Caki2 (cell line): ENCODE measurements at places on chromosomes 1 and 21.

DNA sequence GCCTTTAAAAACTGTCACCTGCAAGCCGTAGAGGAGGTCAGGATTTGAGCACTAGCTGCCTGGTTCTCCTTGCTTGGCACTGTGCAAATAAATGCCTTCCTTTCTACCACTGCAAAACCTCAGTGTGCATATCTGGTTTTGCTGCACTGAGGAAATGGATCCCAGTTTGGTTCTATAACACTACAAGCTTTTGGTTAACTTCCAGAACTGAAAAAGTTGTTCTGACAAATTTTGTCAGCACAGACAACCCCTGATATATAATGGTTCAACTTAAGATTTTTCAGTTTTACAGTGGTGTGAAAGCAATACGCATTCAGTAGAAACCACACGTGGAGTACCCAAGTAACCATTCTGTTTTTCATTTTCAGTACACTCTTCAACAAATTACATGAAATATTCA is 29.8 kb upstream of the GALNT2 start:
- no peak for DNase-seq

GRCh38 chr1:102884238-102884637 is 224.1 kb downstream of the COL11A1 start:
- DNase-seq = no peak

DNA sequence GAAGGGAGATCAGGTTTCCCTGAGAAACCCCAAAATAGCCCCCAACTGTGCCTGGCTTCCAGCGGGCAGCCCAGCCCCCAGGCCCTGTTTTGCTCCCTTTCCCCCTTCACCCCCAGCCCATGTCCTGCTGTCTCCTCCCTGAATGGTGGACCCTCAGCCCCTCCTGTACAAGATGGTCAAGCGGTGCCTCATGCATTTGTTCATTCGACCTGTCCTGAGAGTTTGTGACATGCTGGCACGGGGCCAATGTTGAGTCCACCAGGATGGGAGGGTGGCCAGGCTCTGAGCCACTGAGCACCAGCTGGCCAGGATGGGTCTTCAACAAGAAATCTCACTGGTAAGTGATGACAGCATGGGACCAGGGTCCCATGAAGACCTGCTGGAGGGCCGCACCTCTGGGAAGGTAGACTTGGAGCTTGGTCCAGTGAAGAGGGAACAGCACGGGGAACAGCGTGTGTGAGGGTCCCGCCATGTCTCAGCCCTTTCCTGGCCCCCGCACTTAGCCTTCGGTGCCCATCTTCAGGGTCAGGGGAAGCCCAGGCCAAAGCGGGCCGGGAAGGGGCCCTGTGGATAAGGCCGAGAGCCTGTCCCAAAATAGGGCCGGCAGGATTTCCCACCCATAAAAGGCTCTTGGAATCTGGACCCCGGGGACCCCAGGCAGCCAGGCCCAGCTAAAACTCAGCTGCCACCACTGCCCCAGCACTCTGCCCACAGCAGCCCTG is at the start of gene CALML6:
CALML6 (plus strand) TSS at position 290 of the 722 bp plus-strand sequence; CDS start at position 311, 21 bp downstream.
- no peak for DNase-seq

DNA sequence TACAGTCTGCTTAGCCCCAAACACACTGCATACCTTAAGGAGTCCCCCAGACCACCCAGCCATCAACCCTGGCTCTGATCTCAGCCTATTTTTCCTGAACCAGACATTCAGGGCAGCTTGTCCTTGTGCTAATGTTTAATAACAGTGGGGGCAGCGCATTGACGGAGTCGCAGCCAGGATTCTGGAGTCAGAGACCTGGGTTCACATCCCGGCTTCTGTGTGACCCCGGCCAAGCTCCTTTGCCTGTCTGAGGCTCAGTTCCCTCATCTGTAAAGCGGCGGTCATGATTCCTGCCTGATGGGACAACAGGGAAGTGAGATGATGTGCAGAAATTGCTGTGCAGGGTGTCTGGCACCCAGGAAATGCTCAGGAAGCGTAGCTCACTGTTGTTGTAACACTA is 63.1 kb downstream of the MATN1 start:
- DNase-seq = no peak

GRCh38 chr1:200150006-200150405 is 122.5 kb downstream of the NR5A2 start:
- peak; percentile 70 for DNase-seq

DNA sequence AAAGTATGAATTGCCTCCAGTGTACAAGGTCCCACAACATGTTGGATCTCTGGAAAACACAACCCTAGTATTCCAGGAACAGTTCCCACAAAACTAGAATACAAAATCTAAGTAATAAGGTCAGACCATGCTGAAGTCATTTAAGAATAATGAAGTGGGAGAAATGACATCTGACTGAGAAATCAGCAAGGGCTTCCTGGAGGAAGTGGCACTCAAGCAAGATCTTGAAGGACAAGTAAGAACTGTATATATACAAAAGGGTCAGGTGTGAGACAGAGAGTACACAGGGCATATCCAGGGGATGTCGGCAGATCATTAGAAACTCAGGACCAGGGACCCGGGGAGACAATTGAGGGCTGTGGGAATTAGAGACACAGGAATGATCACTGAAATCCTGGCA is 18.7 kb downstream of the MIS18A start:
- no peak for DNase-seq

GRCh38 chr1:195941795-195942194 is 666.4 kb downstream of the KCNT2 start:
- no peak for DNase-seq

DNA sequence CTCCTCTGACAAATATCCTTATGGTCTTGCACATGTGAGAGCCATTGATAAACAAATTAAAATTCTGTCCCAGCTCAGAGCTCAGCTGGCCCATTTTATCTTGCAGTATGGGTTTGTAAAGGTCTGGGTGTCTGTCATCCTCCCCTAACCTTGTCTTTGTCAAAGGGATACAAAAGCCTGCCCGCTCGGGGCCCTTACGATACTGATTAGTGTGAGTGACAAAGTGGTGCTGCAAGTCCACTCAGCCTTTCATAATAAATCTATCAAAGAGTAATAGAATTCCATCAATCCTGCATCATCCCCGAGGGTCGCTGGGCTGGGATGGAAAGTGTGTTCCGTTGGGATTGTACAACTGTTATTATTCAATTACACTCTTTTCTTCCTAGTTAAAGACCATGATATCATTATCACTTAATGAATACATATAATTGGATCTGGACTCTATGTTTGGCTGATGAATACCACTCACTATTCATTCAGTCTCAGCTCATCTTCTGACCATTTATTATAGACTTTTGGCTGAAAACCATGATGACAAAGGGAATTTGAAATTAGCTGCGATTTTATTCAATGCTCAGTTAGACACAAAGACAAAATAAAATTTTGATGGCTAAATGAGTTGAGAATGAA is 122.5 kb upstream of the FOXD3 start:
- DNase-seq = no peak

GRCh38 chr1:113769601-113769970 is 10.3 kb upstream of the PHTF1 start:
- DNase-seq = no peak

GRCh38 chr1:71273334-71273733 is 192.5 kb upstream of the ZRANB2 start:
- no peak for DNase-seq

- peak; percentile 28 for DNase-seq
Observed at GRCh38 chr1:29197590-29197924, 15.9 kb upstream of the SRSF4 start.

DNA sequence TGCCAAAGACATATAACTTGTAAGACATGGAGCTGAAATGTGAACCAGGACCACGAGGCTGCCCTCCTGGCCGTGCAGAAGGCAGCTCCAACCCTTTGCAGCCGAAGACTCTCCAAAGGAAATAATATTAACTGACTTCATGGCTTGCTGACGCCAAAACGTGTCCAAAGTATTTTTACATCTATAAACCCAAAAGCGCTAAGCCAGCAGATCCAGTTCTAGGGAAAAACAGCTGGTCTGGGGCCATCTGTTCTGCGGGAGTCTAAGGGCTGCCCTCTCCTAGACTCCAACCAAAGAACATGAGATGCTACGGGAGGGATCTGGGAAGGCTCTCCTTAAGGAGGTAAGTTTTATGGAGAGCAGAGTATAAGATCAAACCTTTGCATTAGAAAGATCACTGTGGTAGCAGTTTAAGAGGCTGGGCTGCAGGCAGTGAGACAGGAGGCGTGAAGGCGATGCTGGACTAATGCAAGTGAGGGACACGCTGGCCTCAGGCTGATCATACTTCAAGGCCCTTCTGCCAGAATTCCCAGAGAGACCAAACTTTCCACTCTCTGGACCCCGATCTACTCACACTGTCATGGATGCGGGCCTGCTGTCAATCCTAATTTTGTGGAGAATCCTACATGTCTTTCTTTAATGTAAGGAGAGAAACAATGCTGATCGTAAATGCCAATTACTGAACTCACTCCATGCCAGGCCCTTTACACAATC is 1.2 kb downstream of the TMEM53 start:
- DNase-seq = no peak

GRCh38 chr1:23594927-23595353 is 35.6 kb upstream of the ID3 start:
- DNase-seq = peak; percentile 73

- no peak for DNase-seq
Observed at GRCh38 chr1:30746212-30747032, 11.2 kb downstream of the LAPTM5 start.

- DNase-seq = no peak
Observed at GRCh38 chr1:167328816-167329483, 108.3 kb downstream of the POU2F1 start.

DNA sequence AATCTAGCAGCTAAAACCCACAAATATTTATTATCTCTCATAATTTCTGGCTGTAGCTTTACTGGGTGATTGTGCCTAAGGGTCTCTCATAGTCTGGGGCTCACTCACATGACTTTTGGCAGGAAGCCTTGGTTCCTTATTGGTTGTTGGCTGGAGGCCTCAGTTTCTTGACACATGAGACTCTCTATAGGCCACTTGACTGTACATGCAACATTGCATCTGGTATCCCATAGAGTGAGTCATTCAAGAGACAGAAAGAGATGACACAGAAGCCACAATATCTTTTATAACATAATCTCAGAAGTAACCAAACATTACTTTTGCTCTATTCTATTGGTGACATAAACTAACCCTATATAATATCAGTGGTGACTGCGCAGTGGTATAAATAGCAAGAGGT is 128.5 kb upstream of the HNRNPU start:
- DNase-seq = no peak

GRCh38 chr1:15992582-15993500 is 11.2 kb upstream of the SRARP start:
- no peak for DNase-seq

- no peak for DNase-seq
Observed at GRCh38 chr1:41465741-41466140, 18.7 kb downstream of the EDN2 start.

GRCh38 chr21:45820171-45821091 is 161.1 kb upstream of the COL6A1 start:
- peak; percentile 68 for DNase-seq

DNA sequence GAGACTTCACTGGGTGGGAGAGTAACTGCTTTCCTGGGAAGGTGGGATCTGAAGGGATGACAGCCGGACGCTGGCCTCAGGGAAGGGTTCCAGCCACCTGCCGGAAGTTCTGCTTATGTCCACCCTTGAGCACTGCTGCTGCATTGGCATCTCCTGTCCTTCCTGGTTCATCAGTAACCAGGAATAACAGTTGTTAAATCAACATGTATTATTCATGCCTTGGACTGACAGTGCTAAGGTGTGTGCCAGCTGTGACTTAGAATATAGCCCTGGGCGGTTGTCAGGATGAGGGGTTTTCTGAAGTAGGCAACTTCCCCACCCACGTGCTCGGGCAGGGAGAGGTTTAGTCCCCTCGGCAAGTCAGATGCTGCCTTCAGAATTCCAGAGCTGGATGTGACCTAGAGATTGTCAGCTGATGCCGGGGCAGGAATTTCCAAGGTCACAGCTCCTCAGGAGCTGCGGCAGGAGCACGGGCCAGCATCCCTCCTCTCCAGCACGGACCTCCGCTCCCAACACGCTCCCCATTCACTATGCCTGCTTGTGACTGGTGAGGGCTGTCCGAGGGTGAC is 17.9 kb downstream of the CLDN14 start:
- peak; percentile 79 for DNase-seq

- DNase-seq = no peak
Observed at GRCh38 chr1:108190001-108190634, 10.0 kb downstream of the SLC25A24 start.

DNA sequence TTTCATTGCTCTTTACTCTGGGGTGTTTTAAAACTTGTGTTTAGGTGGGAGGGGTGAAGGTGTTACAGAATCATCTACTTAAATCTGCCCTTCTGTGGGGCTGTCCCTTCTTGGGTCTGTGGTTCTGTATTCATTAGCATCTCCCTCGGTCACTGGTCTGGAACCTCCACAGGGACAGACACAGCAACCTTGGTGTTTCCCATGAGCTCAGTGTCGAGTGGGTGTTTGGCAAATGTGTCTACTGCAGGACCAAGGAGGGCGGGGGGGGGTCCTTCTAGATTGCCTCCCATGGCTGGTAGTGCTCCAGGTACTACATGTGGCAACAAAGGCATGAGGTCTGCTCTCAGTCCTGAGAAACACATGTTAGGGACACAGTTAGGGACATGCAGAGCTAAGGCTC is 273.4 kb downstream of the PCP4 start:
- no peak for DNase-seq
